ENCODE measurements at places on chromosomes 2 and 18. TPM values are rescaled to one million over a fixed set of nuclear protein-coding genes. Genes with fewer than 3 reads are reported as not detected.

DNA sequence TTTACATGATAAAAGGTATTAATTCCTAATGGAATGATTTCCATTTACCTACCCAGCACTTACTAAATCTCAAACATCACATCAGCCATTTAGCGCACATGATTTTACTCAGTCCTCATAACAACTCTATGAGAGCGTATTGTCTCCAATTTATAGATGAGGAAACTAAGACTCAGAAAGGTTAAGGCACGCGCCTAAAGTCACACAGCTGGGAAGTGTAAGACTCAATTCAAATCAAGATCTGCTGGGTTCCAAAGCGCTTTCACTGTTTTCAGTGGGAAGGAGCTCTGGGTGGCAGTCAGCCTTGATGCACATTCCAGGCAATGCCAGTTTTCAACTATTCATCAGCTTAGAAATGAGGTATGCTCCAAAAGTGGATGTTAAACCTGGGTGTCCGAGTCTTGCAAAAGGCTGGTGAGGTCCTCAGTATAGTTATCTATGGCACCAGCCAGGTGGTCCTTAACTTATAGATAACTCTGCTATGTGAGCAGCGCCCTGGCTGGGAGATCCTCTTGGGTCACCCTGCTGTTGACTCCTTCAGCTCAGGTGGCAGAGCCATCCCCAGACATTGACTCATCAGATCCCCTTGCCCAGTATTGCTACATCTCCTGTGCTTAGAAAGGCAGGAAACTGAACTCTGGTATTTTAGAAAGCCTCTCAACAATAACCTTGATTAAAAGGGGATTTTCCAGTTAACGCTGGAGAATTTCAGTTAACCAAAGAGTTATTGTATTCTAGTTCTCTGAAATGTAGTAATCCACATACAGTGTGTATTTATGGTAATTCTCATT, 47.1 kb downstream of the SLC4A1AP start:
- peaks cover 14% of the 10 kb centered on the region for H3K27me3 ChIP-seq
- H3K27ac ChIP-seq, result no peak overlapping the region
- no peaks in the 10 kb centered on the region for H3K36me3 ChIP-seq
- no peak overlapping the region for H3K4me3 ChIP-seq
- H3K4me1 ChIP-seq, result peaks cover 8% of the 10 kb centered on the region

GRCh38 chr2:182915369-182916326, 49.2 kb upstream of the FRZB start:
- peaks cover 21% of the 10 kb centered on the region for H3K4me1 ChIP-seq
- DNase-seq, result no peak
- peak overlapping the region; percentile 60 for H3K27ac ChIP-seq
- H3K36me3 ChIP-seq, result peaks cover 55% of the 10 kb centered on the region

DNA sequence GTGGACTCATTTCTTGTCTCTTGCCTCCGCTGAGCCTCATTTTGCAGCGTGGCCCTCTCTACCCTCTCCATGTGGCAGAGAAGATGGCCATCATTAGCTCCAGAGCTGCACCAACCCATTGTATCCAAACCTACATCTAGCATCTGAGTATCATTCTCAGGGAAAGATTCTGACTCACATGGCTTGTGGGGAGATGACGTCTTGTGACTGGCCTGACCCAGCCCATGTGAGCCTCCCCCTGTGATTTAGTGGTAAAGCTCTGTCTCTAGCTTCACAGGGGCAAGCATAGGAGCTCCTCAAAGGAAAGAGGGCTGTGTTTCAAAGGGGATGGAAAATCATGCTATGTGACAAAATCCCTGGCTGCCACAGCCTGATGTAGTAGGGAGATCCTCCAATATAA, 87.4 kb upstream of the RBMS1 start:
- H3K4me3 ChIP-seq, result no peak overlapping the region
- no peak for DNase-seq
- H3K27ac ChIP-seq, result no peak overlapping the region

- peaks cover 17% of the 10 kb centered on the region for H3K4me1 ChIP-seq
- peak overlapping the region; percentile 51 for H3K4me3 ChIP-seq
- peak overlapping the region; percentile 32 for H3K27ac ChIP-seq
- H3K36me3 ChIP-seq, result no peaks in the 10 kb centered on the region
- no peak for DNase-seq
Measured at GRCh38 chr2:96148410-96149217, 3.4 kb upstream of the DUSP2 start.

GRCh38 chr2:31333527-31334183, 80.9 kb downstream of the XDH start:
- peak; percentile 84 for DNase-seq
- H3K4me3 ChIP-seq, result no peak overlapping the region
- H3K27ac ChIP-seq, result peak overlapping the region; percentile 6
- peaks cover 28% of the 10 kb centered on the region for H3K27me3 ChIP-seq
- H3K4me1 ChIP-seq, result peaks cover 8% of the 10 kb centered on the region

DNA sequence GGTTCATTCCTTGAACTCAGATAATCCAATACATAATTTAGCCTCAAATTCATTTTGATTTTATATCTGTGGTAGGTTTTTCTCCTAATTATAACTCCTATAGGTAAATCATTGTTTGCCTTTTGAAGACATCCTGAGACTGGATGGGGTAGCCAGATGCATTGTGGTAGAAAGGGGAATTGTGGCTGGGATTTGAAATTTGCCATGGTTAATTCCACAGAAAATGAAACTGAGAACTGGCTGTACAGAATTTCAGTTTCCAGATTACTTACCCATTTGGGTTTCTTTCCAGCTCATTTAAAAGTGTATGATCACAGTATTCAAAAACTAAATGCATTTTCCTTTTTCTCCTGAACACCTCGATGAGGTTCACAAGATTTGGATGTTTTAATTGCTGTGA, 18.2 kb downstream of the CDKL4 start:
- H3K4me3 ChIP-seq, result no peak overlapping the region
- no peaks in the 10 kb centered on the region for H3K27me3 ChIP-seq
- no peak for DNase-seq
- H3K36me3 ChIP-seq, result no peaks in the 10 kb centered on the region
- no peak overlapping the region for H3K27ac ChIP-seq
- H3K4me1 ChIP-seq, result peaks cover 17% of the 10 kb centered on the region

DNA sequence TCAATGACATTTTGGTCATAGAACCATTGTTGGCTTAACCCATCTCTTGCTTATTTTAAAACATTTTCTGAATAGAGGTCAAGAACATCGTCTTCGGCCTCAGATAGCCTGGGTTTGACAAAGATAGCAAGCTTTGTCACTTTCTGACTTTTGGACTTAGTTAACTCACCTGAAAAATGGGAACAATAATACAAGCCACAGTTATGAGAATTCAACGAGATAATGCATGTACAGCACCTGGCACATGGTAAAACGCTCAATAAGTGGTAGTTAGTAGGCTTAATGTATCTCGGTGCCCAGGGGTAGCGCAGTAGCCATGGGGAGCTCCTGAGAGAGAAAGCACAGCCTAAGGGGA, 446 bp upstream of the COPS7B start:
- H3K27ac ChIP-seq, result peak overlapping the region; percentile 91
- H3K27me3 ChIP-seq, result no peaks in the 10 kb centered on the region
- H3K4me3 ChIP-seq, result peak overlapping the region; percentile 96
- peaks cover 41% of the 10 kb centered on the region for H3K4me1 ChIP-seq
- no peak for DNase-seq

DNA sequence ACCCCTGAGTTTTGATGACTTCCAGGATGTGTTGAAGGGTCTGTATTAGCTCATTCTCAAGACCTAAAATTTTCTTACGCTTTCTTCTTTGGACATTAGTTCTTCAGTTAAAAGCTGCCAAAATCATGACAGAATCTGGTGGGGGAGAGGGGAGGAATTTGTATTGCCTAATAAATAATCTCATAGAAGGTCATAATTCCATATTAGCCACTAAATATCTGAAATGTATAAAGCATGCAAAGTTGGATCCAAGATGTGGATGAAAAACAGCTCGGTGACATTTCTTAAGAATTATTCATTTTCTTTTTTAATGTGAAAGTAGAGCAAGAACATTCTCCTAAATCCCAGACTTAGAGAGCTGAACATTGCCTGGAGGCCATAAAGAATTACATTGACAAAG, 120.1 kb downstream of the MMADHC start:
- no peak overlapping the region for H3K27ac ChIP-seq
- no peaks in the 10 kb centered on the region for H3K27me3 ChIP-seq
- peaks cover 11% of the 10 kb centered on the region for H3K36me3 ChIP-seq
- DNase-seq, result no peak
- H3K4me3 ChIP-seq, result no peak overlapping the region

- peaks cover 28% of the 10 kb centered on the region for H3K4me1 ChIP-seq
- H3K27ac ChIP-seq, result no peak overlapping the region
- no peaks in the 10 kb centered on the region for H3K27me3 ChIP-seq
- peak overlapping the region; percentile 49 for H3K4me3 ChIP-seq
- no peak for DNase-seq
- peaks cover 13% of the 10 kb centered on the region for H3K36me3 ChIP-seq
Measured at GRCh38 chr2:221518935-221519625, 53.0 kb downstream of the EPHA4 start.

GRCh38 chr2:64586883-64587481, 62.9 kb downstream of the AFTPH start:
- peak overlapping the region; percentile 8 for H3K27ac ChIP-seq
- no peaks in the 10 kb centered on the region for H3K4me1 ChIP-seq
- no peak overlapping the region for H3K4me3 ChIP-seq

DNA sequence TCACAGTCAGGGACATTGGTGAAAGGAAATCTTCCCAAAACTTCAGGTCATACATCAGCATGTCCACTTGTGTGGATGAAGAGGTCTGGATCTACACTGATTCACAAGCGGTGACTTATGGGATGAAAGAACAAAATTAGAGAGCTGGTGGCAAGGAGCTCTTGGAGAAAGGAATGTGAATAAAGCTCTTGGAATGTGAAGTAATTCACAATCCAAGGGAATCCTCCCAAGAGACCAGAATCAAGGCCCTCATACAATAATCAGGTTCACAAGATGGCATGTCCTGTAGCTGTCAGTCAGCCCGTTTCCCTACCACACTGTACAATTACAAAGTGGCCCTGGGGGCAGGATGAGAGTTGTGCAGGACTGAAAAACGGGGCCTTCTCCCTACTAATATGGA, 96.2 kb downstream of the MRPS9 start:
- H3K27ac ChIP-seq, result no peak overlapping the region
- H3K4me1 ChIP-seq, result no peaks in the 10 kb centered on the region
- H3K36me3 ChIP-seq, result no peaks in the 10 kb centered on the region
- H3K4me3 ChIP-seq, result no peak overlapping the region
- peaks cover 6% of the 10 kb centered on the region for H3K27me3 ChIP-seq
- DNase-seq, result no peak

The UGT1A7 gene
- not detected for total RNA-seq

GRCh38 chr2:126888046-126888445, 10.6 kb upstream of the TEX51 start:
- peaks cover 8% of the 10 kb centered on the region for H3K27me3 ChIP-seq
- H3K27ac ChIP-seq, result peak overlapping the region; percentile 36
- no peak for DNase-seq
- no peaks in the 10 kb centered on the region for H3K36me3 ChIP-seq
- no peak overlapping the region for H3K4me3 ChIP-seq
- H3K4me1 ChIP-seq, result peaks cover 4% of the 10 kb centered on the region

The SLC38A11 gene
- total RNA-seq, result 13.4 TPM

DNA sequence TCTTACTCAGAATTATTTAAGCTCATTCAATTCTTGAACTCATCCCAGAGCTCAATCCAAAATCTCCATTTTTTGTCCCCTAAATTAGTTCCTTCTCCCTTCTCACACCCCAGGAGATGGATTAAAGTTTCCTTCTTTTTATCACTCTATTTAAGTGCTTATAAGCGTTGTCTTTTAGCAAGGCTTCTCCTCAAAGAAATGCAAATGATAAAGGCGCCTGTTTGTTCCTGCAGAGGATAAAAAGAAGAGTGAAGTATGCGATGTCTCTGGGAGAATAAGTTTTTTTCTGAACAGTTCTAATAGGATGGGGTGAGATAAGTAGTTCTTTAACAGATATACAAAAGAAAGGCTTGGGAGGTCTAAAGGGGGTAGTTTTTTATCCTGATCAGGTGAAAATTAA, 303.3 kb downstream of the CNTNAP5 start:
- H3K4me1 ChIP-seq, result peaks cover 6% of the 10 kb centered on the region
- no peaks in the 10 kb centered on the region for H3K36me3 ChIP-seq
- H3K4me3 ChIP-seq, result no peak overlapping the region

DNA sequence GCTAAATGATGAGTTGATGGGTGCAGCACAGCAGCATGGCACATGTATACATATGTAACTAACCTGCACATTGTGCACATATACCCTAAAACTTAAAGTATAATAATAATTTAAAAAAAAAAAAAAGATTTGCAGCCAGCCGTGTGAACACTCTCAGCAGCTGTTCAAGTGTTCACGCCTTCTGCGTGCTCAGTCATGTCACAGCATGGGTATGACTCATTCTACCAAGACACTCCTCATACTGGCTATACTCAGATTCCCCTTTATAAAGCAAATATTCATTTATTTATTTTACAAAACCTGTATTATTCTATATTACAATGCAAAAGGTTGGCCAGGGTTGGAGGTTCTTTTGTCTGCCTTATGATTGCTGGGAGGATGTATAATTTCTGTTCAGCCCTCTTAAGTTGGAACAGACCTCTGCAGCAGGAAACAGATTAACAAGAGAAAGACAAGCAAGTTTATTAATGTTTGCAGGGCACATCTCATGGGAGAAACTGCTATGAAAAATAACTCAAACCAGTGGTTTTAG, 1230.6 kb upstream of the CHAC2 start:
- no peak overlapping the region for H3K27ac ChIP-seq
- H3K36me3 ChIP-seq, result no peaks in the 10 kb centered on the region
- no peaks in the 10 kb centered on the region for H3K4me1 ChIP-seq
- DNase-seq, result no peak

The CDH7 gene
- 5.5 TPM for total RNA-seq

The ZNF385B gene
- total RNA-seq, result 1.1 TPM

The AGXT gene
- total RNA-seq, result 0.51 TPM

The IL37 gene
- total RNA-seq, result not detected

DNA sequence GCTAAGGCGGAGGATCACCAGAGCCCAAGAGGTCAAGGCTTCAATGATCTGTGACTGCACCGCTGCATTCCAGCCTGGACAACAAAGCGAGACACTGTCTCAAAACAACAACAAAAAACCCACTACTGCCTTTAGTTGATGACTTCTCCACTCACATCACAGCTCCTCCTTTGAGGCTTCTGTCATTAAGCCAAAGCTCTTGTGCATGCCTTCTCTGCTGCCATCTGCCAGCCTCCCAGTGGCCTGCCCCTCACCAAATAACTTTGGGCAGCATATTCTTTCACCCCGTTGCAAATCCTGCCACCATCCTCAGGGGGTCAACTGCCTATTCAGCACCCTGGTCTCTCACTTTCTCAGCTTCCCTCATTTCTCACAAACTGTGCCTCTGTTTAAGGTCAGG, 27.5 kb downstream of the OSBPL1A start:
- H3K27ac ChIP-seq, result no peak overlapping the region
- H3K4me1 ChIP-seq, result no peaks in the 10 kb centered on the region
- peaks cover 48% of the 10 kb centered on the region for H3K36me3 ChIP-seq
- no peaks in the 10 kb centered on the region for H3K27me3 ChIP-seq
- no peak for DNase-seq
- no peak overlapping the region for H3K4me3 ChIP-seq

The RTP5 gene
- total RNA-seq, result not detected

DNA sequence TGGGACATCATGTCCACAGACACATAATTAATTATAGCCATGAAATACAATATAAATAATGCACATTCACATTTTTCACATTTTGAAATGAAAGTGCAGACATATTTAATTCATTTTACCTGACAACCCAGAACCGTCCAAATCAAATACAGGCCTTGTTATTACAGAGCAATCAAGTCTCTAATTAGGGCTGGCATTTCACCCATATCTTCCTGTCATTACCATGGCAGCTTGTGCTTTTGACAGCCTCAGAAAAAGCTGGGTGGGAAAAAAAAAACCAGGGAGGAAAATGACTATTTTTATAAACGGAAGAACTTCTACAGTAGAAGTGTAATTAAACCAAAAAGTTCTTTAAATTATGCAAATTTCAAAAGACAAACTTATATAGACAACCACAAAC, 436.4 kb downstream of the FBXO15 start:
- no peak for DNase-seq
- peaks cover 2% of the 10 kb centered on the region for H3K27me3 ChIP-seq
- H3K36me3 ChIP-seq, result no peaks in the 10 kb centered on the region
- H3K4me3 ChIP-seq, result no peak overlapping the region
- no peaks in the 10 kb centered on the region for H3K4me1 ChIP-seq
- H3K27ac ChIP-seq, result no peak overlapping the region

All from type B pancreatic cell (in vitro differentiated cells).